Stimulated activated CD4-positive, alpha-beta T cell treated with anti-CD3 and anti-CD28 coated beads, Interleukin-15, amount 100 ng/mL, for 1 hour (primary cell): ENCODE measurements at places on chromosomes 7 and 10.
A peak's percentile ranks its signal among the peaks of the same experiment; 100 is the strongest.

GRCh38 chr7:97104719-97105238 lies 12.7 kb upstream of the SDHAF3 start:
- peak; percentile 53 for DNase-seq

GRCh38 chr7:70505886-70506285 lies 626.1 kb upstream of the GALNT17 start:
- no peak for DNase-seq

GRCh38 chr10:64091897-64092296 lies 570.7 kb downstream of the REEP3 start:
- DNase-seq = no peak

GRCh38 chr10:117262291-117262902 lies 21.5 kb downstream of the SLC18A2 start:
- DNase-seq = no peak

DNA sequence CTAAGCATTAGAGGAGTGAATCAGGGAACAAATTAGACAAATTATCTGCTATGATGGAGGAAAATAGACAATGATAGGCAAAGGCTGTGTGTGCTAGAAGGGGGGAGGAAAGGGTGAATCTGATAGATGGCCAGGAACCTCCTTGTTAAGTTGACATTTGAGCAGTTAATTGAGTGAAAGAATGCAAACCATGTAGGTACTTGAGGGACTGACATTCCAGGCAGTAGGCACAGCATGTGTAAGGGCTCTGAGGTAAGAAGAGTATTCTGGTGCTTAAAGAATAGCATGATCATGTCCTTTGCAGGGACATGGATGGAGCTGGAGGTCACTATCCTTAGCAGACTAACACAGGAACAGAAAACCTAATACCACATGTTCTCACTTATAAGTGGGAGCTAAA lies 48.6 kb upstream of the TES start:
- no peak for DNase-seq

GRCh38 chr10:27893358-27893954 lies 105.4 kb downstream of the ODAD2 start:
- DNase-seq = no peak

DNA sequence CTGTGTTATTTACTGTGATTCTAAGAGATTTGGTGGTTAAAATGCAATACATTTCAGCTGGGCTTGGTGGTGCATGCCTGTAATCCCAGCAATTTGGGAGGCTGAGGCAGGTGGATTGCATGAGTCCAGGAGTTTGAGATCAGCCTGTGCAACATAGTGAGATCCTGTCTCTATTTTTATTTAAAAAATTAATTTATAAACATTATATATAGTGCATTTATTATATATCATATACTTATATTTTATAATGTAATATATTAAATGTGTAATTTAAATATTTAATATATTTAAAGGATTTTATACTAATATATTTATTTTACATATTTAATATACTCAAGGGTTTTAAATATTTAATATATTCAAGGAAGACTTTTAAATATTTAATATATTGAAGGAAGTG lies 402.8 kb upstream of the PCDH15 start:
- DNase-seq = no peak

- no peak for DNase-seq
These were observed 23.3 kb upstream of the PALS2 start for GRCh38 chr7:24549991-24550390.

- DNase-seq = no peak
These were observed 40.3 kb downstream of the COL17A1 start for GRCh38 chr10:104045151-104046089.

DNA sequence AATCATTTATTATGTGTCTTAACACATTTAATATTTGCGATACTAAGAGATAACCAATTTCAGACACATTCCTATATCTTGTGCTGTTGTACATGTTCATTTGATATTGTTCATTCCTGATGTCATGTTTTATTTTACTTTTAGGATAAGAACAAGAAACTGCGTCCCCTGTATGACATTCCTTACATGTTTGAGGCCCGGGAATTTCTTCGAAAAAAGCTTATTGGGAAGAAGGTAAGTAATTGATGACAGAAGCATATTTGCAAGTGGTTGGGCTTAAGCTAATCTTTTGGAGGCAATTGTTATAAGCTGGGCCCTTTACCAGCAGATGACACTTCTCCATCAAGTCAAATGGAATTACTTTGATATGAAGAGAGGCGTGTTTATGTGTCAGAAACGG lies 155.3 kb downstream of the SND1 start:
- DNase-seq = no peak

DNA sequence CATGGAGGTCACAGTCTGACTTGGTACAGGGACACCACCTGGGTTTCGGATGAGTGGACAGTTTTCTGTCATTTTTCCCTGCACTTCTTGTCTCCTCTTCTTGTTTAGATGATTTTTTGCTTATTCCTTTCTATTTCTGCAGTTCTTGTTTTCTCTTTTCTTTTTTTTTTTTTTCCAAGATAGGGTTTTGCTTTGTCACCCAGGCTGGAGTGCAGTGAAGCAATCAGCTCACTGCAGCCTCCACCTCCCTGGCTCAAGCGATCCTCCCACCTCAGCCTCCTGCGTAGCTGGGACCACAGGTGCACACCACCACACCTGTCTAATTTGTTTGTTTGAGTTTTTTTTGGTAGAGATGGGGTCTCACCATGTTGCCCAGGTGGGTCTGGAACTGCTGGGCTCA lies 49.7 kb upstream of the RASGEF1A start:
- DNase-seq = no peak

DNA sequence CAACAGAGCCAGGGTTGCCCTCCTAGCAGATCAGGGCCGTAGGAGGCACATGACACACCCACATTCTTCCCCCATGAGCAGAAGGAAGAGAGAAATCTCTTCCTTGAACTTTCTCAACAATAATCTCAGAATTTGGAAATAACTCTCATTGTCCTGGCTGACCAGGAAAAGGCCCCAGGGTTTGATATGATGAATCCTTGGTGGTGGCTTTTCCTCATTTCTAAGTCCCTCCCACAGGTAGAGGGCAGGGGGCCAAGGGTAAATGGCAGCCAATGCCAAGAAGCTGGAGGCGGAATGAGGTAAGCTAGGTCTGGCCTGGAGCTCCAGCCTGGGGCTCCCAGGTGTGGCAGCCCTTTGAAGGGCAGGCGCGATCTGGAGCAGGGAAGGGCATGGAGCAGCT lies 67.8 kb downstream of the GRB10 start:
- DNase-seq = no peak

DNA sequence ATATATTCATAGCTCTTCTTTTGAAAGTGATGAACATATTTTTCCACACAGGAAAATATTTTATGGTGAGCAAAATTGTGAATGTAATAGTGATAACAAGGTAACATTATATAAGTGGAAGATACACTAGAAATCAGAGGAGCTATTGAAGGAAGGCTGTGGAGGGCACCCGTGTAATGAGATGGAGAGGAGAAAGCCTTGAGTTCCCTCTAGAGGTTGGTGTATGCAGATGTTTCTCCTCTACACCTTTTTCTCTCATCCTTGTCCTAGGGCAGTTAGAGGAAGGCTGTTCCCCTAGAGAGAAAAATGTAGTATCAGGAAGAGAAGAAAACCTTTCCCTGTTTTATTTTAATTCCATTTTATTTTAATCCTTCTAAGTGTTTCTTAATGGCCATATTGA lies 54.6 kb upstream of the NRG3 start:
- no peak for DNase-seq

DNA sequence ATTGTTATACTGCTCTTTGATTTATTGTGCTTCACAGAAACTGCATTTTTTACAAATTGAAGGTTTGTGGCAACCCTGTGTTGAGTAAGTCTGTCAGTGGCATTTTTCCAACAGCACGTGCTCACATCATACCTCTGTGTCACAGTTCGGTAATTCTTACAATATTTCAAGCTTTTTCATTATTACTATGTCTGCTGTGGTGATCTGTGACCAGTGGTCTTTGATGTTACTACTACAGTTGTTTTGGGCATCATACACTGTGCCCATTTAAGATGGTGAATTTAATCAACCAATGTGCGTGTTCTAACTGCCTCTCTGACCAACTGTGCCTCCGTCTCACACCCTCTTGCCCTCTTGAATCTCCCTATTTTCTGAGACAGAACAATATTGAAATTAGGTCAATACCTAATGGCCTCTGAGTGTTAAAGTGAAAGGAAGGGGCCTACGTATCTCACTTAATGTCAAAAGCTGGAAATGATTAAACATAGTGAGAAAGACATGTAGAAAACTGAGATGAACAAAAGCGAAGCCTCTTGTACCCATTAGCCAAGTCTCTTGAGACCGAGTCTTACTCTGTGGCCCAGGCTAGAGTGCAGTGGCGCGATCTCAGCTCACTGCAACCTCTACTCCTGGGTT lies 20.2 kb upstream of the ASL start:
- DNase-seq = no peak

DNA sequence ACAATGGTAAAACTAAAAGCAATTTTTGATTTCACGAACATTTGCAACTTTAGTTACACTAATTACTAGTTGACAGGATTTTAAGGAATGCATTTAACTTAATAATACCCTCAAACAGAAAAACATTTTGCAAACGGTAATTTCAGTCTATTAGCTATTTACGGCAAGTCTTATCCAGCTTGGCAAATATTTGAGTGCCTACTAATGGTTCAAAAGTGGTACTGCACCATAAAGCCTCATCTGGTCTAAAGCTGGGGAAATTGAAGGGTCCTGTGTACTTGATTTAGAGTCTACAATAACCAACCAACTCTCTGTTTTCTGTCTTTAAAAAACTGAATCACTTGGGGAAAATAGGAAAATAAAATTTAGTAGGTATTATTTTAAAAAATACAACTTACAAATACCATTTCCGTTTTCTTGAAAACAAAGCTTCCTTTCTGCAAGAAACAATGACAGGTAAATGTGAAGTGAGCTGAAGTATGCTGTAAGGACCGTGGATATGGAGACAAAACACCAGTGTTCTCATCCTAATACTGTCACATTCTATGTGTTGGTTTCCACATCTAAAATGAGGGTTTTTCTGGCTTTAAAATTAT lies 142.3 kb downstream of the VPS50 start:
- DNase-seq = no peak

DNA sequence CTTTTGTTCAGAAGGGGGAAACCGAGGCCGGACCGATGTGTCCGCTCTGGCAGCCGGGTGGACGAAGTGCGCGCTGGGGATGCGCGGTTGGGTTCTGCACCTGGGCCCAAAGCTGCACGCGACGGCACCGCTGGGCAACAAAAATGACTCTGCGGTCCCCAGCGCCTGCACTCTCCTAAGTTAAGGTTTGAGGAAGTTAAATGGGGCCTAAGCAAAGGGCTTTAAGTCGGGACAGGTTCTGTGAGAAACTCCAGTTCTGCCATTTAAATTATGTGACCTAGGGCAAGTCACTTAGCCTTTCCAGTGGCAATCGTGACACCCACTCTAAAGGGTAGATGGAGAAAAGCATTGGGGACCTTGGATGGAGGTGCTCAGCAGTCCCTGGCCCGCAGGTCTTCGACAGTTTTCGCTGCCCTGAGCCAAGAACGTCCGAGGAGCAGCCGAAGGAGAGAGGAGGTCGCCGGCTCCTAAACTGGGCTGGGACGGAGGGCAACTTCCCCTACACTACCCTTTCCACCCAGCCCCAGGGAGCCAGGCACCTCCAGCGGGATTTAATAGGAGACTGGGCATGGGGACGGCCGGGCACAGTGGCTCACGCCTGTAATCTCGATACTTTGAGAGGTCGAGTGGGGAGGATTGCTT lies 534 bp upstream of the ACBD5 start:
- DNase-seq = no peak

DNA sequence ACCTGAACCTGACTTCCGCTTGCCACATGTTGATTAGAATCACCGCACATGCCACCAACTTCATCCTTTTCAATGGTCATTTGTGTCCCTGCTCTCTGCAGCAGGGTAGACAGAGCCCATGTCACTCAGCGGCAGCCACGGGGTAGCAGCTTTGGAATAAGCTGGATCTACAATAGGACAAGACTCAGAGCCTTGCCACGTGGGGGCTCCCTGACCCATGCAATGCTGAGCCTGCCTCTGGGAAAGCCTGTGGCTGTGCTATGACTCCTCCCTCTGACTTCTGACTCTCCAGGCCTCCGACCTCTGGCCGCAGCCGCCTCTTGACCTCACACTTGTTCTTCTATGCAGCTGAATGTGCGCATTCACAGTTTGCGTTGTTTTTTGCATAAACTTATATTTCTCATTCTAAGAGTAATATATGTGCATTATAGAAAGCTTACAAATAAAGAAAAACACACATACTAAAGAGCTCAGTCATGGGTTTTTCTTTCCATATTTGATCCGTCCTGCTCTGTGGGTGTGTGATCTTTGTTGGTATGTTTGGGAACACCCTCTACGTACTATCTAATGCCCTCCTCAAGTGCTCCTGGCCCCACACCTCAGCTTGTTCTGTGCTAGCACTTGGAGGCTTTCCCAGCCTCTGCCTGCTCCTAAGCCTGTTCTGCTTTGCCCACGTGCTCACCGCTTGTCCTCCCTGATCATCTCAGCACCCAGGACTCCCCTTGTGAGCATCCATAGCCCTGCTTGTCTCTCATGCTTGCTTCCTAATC lies 198.0 kb upstream of the MKI67 start:
- DNase-seq = no peak

GRCh38 chr10:83908506-83908905 lies 230.8 kb upstream of the GHITM start:
- no peak for DNase-seq

DNA sequence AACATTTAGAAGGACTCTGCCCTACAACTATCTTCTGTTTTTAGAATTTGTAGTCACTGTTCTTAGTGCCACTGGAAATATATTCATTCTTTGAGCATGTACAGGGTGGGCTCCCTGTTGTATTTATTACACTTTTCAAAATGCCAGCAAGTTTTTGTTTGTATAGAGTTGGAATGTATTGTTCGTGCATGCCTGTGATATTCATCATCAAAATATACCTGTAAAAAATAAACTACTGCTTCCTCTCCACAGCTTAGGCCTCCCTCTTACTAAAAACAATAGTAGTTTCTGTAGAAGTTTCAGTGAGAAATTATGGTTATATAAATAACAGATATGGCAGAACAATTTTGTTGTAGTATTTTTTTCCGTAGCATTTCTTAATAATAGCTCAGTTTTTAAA lies 61.6 kb downstream of the NHLRC2 start:
- no peak for DNase-seq

GRCh38 chr7:87003872-87004798 lies 55.3 kb downstream of the ELAPOR2 start:
- no peak for DNase-seq

DNA sequence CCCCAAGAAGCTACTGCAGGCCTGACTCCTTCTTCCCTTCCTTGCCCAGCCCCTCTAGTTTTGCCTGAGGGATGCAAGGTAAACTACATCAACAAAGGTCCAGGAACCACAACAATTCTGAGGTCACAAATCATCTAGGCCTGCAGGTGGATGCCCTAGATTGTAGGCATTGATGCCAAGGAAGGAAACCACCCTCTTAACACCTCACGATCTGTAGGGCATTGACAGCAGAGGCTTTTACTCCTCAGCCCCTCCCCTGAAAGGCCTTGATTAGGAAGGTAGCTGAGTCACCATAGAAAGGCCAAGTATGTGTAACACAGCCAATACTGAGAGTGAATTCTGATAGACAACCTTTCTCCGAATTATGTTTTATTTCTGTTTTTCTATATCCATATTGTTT lies 46.7 kb upstream of the FAM3C start:
- no peak for DNase-seq

GRCh38 chr7:38186593-38187314 lies 8.7 kb downstream of the STARD3NL start:
- no peak for DNase-seq
